ENCODE measurements at places on chromosomes 6 and 20.

DNA sequence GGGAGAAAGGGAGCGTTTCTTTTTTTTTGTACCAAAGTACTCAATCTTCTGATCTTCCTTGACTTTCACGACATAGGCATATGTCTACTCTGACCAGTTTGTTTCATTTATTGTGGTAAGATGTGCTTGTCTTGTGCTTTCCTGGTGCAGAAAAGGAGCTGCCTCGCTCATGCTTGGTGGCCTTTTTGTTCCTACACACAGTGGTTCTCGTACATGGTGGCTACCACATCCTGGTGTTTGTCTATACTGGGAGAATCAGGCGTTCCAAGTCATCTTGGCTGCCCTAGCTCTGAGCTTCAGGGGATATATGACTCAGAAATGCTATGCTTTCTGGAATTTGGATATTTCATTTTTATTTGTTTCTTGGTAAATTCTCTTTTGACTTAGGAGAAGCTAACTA is 31.8 kb downstream of the MYB start:
- DNase-seq, result no peak
- no peak overlapping the region for H3K27ac ChIP-seq
- no peaks in the 10 kb centered on the region for H3K27me3 ChIP-seq
- H3K4me3 ChIP-seq, result no peak overlapping the region

DNA sequence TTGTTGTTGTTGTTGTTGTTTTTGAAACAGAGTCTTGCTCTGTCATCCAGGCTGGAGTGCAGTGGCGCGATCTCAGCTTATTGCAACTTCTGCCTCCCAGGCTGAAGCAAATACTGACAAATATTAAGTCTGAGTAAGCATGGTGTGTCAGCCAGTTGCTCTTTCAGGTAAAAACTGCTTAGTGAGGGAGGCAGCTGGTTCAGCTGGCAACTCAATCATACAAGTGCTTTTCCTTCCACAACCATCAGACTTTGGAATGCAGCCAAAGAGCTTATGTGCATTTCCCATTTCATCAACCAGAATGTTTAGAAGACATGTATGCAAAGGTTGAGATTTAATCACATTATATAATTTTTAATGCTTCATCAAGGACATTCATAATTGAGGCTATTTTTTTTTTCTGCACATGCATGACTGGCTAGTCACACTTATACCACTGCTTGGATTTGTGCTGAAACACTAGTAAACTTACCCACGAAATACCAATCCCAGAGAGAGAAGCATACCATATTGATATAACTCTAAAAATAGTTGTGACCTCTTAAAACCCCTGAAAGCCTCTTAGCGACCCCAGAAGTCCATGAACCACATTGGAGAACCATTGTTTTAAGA is 56.0 kb downstream of the CLIC5 start:
- H3K27me3 ChIP-seq, result no peaks in the 10 kb centered on the region
- H3K36me3 ChIP-seq, result no peaks in the 10 kb centered on the region
- peaks cover 6% of the 10 kb centered on the region for H3K4me1 ChIP-seq
- no peak overlapping the region for H3K27ac ChIP-seq

GRCh38 chr6:138582573-138582972 is 83.3 kb upstream of the NHSL1 start:
- no peak for DNase-seq
- no peaks in the 10 kb centered on the region for H3K4me1 ChIP-seq
- H3K27me3 ChIP-seq, result no peaks in the 10 kb centered on the region

GRCh38 chr6:45870531-45870930 is 145.1 kb downstream of the CLIC5 start:
- no peak for DNase-seq
- no peaks in the 10 kb centered on the region for H3K36me3 ChIP-seq
- no peak overlapping the region for H3K4me3 ChIP-seq
- no peaks in the 10 kb centered on the region for H3K4me1 ChIP-seq
- no peak overlapping the region for H3K27ac ChIP-seq

DNA sequence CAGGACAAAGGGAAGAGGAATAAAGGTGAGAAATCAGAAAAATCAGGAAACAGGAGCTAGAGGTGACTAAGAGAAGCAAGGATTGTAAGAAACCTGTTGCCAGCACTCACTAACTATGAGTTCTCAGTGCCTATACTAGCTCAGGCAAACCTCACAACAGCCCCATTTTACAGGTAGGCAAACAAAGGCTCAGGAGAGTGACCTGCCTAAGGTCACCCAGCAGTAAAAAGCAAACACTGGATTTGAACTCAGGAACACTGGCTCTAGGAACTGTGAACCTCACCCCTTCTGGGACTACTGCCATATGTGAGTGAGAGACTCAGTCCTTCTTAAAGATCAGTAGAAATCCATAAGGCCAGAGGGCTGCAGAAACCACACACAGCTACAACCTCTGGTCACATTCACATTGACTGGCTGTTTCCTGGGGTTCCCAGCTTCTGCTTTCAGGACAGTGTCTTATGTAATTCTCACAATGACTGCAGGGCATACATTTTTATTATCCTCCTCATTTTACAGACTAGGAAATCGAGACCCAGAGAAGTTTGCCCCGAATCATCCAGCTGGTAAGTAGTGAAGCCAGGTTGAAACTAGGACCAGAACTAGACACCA is 80.7 kb upstream of the MAFB start:
- no peaks in the 10 kb centered on the region for H3K27me3 ChIP-seq
- H3K27ac ChIP-seq, result no peak overlapping the region
- no peak for DNase-seq
- H3K4me3 ChIP-seq, result no peak overlapping the region

GRCh38 chr6:30171677-30172471 is 8.5 kb downstream of the TRIM15 start:
- H3K4me3 ChIP-seq, result no peak overlapping the region

- peak; percentile 90 for DNase-seq
- H3K4me1 ChIP-seq, result peaks cover 20% of the 10 kb centered on the region
- no peak overlapping the region for H3K4me3 ChIP-seq
- H3K27ac ChIP-seq, result peak overlapping the region; percentile 94
- H3K27me3 ChIP-seq, result no peaks in the 10 kb centered on the region
- no peaks in the 10 kb centered on the region for H3K36me3 ChIP-seq
Observed at GRCh38 chr6:138250513-138251247, 32.4 kb upstream of the PBOV1 start.

DNA sequence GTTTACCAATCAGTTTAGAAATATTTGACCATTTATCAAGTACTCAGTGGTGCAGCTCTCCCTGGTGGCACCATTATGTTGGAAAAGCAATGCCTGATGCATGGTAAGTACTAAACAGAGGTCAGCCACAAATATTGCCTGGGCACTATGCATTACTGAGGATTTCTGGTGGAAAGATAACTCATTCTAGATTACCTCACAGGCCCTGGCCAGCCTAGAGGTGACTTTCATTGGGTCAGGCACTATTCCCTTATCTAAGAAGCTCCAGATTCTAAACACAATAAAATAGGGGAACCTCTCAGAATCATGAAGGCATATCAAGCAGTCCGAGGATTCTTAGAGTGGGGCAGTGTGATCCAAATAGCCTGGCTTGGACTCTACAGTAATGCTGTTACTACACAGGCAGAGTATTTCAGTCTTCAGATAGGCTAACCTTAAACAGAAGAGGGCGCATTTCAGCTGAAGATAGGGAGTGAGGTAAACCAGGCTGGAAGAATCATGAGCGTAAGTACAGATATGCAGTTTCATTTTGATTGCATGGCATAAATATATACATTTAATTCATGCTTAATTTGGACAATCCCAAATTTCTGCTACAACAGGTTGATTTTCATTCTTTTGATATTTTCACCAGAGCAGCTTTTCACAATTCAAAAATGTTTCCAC is 12.1 kb downstream of the LGSN start:
- DNase-seq, result no peak
- no peak overlapping the region for H3K4me3 ChIP-seq
- no peaks in the 10 kb centered on the region for H3K27me3 ChIP-seq
- H3K4me1 ChIP-seq, result no peaks in the 10 kb centered on the region
- no peak overlapping the region for H3K27ac ChIP-seq

Measured in body of pancreas (tissue), 4 donors.